ENCODE measurements at places on chromosomes 4 and X.

DNA sequence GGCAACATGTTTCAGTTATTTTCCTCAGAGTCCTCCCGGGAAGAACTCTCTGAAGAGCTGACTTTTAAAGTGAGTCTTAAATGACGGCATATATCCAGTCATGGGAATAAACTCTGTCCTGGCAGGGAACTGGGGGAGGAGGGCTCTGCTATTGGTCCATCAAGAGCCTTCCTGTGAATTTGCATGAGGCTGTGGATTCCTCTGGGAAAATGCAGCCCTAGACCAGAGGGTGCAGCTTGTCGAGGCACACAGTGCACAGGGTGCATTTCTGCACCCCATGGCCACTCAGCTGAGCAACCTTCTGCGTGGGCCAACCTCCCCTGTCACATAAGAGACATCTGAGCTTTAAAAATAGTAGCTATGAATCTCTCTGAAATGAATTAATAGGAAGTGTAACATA lies 360.0 kb downstream of the GALNTL6 start:
- DNase-seq: no peak

- DNase-seq: no peak
These were observed 120.7 kb downstream of the NEXMIF start for GRCh38 chrX:74804574-74804973.

DNA sequence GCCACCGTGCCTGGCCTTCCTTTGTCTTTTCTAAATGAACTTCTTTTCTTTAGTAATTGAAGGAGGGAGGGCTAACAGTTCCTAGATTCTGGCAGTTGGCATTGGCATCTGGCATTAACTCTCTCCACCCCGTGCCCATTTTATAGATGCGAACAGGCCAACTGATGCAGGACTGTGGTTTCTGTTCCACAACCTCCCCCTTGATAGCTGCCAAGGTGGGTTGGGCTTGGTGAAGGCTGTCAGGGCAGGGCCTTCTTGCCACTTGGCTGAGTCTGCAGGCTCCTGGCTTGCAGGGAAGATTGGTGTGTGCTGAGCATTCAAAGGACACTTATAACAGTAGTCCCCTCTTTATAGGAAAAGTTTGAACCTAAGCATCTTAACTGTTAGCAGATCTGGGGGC lies 4.3 kb downstream of the SOWAHD start:
- no peak for DNase-seq

DNA sequence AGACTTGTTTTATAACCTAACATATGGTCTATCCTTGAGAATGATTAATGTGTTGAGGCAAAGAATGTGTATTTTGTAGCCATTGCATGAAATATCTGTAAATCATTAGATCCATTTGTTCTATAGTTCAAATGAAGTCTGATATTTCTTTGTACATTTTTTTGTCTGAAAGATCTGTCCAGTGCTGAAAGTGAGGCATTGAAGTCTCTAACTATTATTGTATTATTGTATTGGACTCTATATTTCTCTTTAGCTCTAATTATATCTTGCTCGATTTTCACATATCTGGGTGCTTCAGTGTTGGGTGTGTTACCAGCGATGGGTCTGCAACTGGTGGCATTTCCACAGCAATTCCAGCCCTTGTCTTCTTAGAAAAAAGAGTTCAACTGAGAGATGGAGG lies 76.0 kb downstream of the PBDC1 start:
- DNase-seq: no peak

DNA sequence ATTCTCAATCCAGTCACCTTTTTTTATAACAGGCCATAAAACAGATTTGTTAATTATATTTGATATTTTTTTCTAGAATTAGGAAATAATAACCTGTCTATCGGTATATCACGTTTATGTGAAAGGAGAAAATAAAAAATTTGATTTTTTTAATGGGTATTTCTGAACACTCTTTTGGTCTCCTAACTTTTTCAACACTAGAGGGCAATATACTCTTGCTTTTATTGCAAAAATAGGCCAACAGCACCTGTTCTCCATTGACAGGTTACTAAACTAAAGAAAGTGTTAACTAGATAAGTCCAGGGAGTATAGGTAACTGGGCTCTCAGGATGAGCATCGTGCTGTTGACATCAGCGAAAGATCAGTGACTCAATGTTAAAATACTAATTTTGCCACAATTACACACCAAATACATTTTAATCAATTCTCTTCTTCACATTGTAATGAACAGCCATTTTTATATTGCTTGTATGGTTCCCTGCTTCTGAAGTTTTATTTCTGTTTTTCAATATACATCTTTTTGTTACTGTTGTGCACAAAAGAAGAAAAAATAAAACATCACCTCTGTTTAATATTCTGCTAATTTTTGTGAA lies 22.8 kb downstream of the NDST4 start:
- DNase-seq: peak; percentile 72

DNA sequence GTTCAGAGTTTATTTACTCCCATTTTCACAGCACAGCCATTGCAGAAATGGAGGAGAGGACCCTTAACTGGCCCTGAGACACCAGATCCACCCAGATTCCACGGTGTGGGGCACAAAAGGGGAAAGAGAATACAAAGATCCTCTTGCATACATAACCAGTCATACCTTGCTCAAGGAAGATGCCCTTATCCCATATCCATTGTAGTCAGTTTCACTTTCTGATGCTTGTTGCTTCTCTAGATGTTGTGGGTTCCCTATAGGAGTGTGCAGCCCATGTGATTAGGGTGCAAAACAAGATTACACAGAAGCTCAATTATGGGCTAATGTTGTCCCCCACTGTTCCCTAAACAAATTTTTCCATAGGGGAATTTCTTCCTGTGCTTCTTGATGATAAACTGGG lies 1309.0 kb upstream of the PABPC4L start:
- DNase-seq: no peak

DNA sequence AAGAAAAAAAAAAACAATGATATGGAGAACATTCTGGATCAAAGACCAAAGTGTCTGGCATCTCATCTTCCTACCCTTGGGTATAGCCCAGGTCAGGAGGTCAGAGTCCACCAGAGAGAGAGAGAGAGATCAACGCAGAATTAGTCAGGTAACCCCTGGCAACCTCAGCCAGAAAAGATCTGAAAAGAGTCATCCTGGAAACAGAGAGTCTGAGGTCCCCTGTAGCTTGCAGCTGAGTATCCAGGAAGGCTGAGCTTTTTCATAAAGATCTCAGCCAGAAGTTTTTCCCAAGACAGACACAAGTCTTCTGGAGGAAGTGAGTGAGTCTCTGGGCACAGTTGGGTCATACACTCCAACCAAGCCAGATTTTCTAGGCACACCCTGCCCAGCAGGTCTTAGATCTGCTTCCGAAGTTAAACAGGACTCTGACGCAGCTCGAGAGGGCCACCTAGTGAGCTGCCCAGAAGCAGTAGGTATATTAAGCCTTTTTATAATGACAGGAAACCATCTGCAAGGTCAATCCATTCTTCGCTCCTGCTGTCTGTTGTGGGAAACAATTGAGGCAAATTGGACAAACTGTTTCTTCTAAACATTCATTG lies 35.7 kb downstream of the ACE2 start:
- peak; percentile 6 for DNase-seq

DNA sequence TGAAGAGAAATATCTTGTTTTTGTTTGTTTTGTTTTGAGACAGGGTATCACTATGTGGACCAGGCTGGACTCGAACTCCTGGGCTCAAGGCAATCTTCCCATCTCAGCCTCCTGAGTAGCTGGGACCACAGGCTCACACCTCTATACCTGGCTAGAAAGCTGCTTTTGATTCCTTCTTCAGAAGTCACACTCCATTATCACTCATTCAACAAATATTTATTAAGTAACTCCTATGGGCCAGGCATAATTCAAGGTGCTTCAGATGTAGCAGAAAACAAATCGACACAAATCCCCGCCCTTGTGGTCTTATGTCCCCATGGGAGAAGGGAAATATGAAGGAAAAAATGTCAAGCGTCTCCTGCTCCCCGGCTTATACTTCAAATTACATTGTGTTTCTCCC lies 72.6 kb upstream of the DHX15 start:
- DNase-seq: no peak

DNA sequence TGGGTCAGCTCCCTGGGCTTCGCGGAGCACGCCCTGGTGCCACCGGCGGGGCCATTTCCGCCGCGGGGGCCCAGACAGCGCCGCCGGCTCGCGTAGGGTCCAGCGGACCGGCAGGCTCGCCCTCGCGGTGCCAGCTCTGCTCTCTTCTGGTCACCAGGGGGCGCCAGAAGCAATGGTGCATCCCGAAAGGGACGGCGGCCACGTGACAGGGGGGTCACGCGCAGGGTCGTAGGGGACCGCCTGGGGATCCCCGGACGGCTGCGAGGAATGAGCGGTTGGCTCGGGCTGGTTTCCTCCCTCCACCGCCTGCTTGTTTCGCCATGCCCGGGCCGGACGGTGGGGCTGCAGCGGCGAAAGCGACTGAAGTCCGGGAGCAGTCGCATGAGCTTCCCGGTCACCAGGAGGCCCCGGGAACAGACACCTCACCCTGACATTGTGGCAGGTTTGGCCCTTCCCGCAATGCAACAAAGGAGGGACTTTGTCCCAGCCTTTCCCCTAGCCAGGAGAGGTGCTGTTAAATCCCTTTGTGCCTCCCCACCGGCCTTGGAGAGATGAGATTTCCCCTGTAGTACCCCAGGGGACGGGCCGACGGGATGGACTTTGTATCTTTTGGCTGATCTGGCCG lies 15.8 kb downstream of the ZCCHC12 start:
- peak; percentile 82 for DNase-seq

GRCh38 chrX:116281106-116281505 lies 110.6 kb downstream of the AGTR2 start:
- no peak for DNase-seq

DNA sequence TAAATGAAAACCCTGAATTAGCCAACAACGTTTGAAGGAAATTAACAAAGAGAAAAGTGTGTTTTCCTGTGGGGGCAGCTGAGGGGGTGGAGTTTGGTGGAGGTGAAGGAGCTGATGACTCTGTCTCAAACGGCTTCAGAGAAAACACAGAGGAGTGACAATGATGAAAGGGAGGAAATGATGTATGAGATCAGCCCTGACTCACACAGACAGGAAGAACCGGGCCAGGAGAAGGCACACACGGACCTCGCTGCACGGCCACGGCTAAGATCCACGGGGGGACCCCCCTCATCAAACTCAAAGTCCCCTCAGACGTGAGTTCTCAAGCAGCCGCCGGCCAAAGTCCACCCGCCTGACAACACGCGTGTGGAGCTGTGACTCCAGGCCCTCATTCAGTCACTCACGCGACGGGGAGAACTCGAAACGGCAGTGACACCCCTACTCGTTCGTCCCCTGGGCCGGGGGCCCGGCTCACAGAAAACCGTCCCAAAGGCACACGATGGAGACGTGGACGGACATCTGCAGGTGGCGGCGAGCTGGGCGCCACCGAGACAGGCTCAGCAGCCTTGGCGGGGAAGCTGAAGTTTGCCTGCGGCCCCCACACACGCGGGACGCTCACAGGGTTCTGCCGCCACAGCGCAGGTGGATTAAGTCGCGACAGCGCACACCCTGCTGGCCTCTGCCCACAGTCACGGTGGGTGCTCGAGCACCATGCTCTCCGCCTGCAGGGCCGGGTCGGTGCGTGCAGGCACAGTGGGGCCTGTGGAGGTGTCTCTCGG lies 28.8 kb downstream of the PPP2R3B start:
- no peak for DNase-seq

- DNase-seq: no peak
These were observed 100.1 kb downstream of the EIF4E start for GRCh38 chr4:98828801-98829200.

GRCh38 chrX:128800138-128800537 lies 723.2 kb downstream of the SMARCA1 start:
- DNase-seq: no peak

DNA sequence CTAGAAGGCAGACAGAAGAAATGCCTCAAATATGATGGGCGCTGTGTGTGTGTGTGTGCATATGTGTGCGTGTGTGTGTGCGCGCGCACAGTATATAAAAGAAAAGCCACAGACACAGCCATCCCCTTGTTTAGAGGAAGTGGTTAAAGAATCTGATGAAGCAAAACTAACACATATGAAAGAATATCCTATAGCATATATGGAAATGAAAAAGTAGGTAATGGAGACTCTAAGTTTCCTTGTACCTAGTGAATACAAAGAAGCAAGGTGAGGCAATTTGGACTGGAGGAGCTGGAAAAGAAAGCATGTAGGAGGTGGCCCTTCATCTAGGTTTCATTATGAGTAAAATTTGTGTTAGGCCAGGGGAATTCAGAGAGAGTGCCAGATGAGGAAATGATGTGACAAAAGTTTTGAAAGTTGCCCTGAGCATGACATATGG lies 58.6 kb upstream of the MCF2 start:
- no peak for DNase-seq

GRCh38 chr4:142365391-142365790 lies 480.7 kb downstream of the INPP4B start:
- DNase-seq: peak; percentile 57

- DNase-seq: no peak
These were observed 200.3 kb upstream of the MAB21L2 start for GRCh38 chr4:150381609-150382008.

- no peak for DNase-seq
These were observed 831.5 kb downstream of the STIM2 start for GRCh38 chr4:27692158-27692557.

DNA sequence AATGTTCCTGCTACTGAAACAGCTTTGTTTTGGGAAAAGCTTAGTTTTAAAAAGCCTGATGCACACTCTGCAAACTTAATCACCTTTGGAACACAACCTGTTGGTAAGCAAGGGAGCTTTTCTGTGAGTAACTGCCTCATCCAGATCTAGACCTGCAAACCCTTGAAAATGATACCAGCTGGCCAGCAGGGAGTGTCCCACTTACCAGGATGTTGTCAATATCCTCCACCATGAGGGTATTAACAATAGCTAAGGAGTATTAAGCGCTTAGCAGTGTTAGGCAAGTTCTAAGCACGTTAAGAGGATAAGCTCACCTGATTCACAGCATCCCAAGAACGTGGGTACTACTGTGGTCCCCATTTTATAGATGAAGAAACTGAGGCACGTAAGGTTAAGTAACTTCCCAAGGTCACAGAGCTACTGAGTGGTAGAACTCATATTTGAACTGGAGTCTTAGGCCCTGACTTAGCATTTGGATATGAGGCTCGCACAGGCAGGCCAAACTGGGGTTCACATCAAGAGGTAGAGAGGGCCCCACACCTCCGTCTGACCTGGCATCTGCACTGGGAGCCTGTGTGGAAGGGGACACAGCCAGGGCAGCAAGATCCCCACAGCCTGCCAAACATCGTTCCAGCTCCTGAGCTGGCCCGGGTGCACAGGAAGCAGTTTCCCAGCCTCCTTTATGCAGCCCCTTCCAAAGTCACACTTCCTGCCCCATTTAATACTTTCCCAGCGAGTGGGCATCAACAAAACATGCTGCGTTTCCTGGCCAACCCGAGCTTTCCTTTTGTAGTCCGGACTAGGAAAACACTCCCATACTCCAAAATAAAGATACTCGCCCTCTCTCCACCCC lies 32.7 kb downstream of the IRF2 start:
- no peak for DNase-seq

- no peak for DNase-seq
These were observed 421.1 kb downstream of the PCDH7 start for GRCh38 chr4:31141095-31141831.

- DNase-seq: peak; percentile 30
These were observed 38.9 kb downstream of the PDHA1 start for GRCh38 chrX:19382555-19383145.

DNA sequence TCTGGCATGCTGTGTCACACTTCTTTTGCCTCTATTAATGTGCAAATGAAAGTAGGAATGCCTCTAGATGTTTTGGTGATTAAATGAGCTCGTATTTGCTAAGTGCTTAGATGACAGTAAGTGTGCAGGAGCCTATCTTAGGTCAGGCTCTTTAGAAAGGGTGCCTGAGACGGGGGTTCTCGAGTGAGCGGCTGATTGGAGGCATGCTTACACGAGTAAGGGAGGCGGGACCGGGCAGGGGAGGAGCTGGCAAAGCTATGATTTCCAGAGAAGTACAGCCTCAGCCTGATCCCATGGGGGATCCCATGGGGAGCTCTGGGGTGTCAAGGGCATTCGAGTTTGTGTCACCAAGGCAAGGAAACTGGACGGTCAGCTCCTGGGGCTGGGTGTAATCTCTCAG lies 44.8 kb downstream of the CLDN34 start:
- DNase-seq: no peak
